ENCODE measurements at places on chromosomes 7 and 10. TPM values are rescaled to one million over a fixed set of nuclear protein-coding genes. Genes with fewer than 3 reads are reported as not detected.
A peak's percentile ranks its signal among the peaks of the same experiment; 100 is the strongest.

GRCh38 chr10:88019753-88020152, 156.3 kb downstream of the PTEN start:
- H3K4me1 ChIP-seq = peaks cover 5% of the 10 kb centered on the region
- H3K27me3 ChIP-seq = no peaks in the 10 kb centered on the region
- H3K27ac ChIP-seq = no peak overlapping the region

GRCh38 chr10:131490991-131491594, 179.6 kb upstream of the TCERG1L start:
- no peaks in the 10 kb centered on the region for H3K4me1 ChIP-seq
- H3K27me3 ChIP-seq = no peaks in the 10 kb centered on the region
- no peak overlapping the region for H3K27ac ChIP-seq
- no peak overlapping the region for H3K4me3 ChIP-seq

GRCh38 chr7:25949736-25950487, 202.1 kb upstream of the NFE2L3 start:
- H3K27ac ChIP-seq = peak overlapping the region; percentile 86
- H3K27me3 ChIP-seq = no peaks in the 10 kb centered on the region
- peak overlapping the region; percentile 85 for H3K4me3 ChIP-seq

- DNase-seq = no peak
- peak overlapping the region; percentile 19 for H3K27ac ChIP-seq
- H3K36me3 ChIP-seq = peaks cover 63% of the 10 kb centered on the region
- no peak overlapping the region for H3K4me3 ChIP-seq
- peaks cover 21% of the 10 kb centered on the region for H3K4me1 ChIP-seq
- H3K27me3 ChIP-seq = no peaks in the 10 kb centered on the region
Measured at GRCh38 chr7:17329440-17329839, 31.0 kb downstream of the AHR start.

DNA sequence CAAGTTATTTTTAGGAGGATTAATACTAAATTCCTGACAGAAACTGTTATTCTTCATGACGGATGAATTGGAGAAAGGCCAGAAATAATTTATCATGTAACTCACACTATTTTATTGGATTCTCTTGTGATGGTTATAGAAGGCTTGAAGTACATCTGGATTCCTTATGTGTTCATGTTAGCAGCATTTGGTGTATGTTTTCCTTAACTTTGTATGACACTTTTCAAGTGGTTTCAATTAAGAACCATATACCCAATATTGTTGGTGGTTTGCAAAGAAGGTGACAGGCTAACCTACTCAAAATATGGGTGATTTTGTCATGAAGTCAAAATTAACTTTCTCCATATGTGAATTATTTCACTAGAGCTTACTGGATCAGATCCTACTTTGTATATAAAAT, 532.2 kb upstream of the CNTNAP2 start:
- no peaks in the 10 kb centered on the region for H3K27me3 ChIP-seq
- no peak overlapping the region for H3K27ac ChIP-seq
- DNase-seq = no peak
- H3K4me1 ChIP-seq = no peaks in the 10 kb centered on the region

DNA sequence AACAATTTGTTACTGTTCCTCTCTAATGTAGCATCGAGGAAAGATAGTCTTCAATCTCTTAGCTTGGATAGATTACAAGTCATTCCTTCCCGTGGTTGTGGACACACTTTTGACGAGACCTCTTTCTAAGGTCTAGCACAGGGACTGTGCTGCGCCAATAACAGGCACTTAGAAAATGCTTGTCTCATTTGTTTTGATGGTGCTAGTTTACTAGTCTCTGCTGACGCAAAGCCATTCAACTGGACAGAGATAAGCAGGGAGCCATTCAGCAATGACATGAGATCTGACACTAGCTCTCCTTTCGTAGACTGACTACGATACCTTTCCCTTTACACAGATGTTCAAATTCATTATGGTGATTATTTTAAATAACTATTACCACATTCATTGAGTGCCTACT, 6.4 kb upstream of the JAZF1 start:
- H3K27me3 ChIP-seq = peaks cover 12% of the 10 kb centered on the region
- H3K4me1 ChIP-seq = no peaks in the 10 kb centered on the region
- DNase-seq = no peak
- H3K36me3 ChIP-seq = no peaks in the 10 kb centered on the region

DNA sequence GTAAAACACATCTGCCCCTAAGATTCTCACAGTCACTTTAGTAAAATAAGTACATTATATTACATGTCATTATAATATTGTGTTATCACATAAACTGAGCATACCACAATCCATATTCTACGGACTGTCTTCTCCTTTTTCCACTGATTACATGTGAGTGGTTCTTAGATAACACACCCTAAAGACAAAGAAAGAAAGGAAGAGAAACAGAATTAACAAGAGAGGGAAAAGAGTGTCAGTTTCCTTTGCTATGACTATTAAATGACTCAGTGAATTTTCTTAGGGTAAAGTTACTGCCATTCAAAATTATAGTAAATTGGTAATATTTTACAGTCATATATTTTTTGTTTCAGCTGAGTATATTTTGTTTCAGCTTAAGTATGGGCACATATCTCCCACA, 268.3 kb downstream of the TWIST1 start:
- H3K27ac ChIP-seq = no peak overlapping the region
- no peaks in the 10 kb centered on the region for H3K36me3 ChIP-seq
- peaks cover 6% of the 10 kb centered on the region for H3K4me1 ChIP-seq
- H3K27me3 ChIP-seq = no peaks in the 10 kb centered on the region
- H3K4me3 ChIP-seq = no peak overlapping the region

GRCh38 chr10:125232841-125233240, 72.5 kb upstream of the CTBP2 start:
- peak; percentile 7 for DNase-seq
- no peak overlapping the region for H3K4me3 ChIP-seq
- H3K4me1 ChIP-seq = peaks cover 14% of the 10 kb centered on the region
- H3K27me3 ChIP-seq = no peaks in the 10 kb centered on the region
- peaks cover 6% of the 10 kb centered on the region for H3K36me3 ChIP-seq

DNA sequence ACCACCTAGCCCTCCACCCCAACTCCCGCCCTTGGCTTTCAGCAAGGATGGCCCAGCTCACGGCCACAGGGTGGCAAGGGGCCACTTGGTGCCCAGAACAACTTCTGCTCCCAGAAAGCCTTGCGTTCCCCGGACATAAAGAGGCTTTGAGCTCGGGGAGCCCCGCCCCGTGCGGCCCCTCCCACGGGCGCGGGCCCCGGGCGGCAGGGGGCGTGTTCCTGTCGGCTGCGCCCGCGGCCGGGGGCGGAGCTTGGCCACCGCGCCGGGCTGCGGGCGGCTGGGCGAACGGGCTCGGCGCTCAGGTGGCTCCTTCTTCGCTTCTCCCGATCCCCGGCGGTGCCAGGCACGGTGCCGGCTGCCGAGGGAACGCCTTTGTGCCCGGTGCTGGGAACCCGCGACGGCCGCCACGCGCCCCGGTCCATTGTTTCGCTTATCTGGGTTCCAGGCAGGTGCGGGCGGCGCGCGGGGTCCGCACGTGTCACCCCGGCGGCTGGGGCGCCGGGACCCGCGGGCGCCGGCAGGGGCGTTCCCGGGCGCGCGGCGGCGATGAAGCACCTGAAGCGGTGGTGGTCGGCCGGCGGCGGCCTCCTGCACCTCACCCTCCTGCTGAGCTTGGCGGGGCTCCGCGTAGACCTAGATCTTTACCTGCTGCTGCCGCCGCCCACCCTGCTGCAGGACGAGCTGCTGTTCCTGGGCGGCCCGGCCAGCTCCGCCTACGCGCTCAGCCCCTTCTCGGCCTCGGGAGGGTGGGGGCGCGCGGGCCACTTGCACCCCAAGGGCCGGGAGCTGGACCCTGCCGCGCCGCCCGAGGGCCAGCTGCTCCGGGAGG, at the start of gene NFE2L3:
NFE2L3 (plus strand) TSS at position 246 of the 829 bp plus-strand sequence; CDS start at position 547, 301 bp downstream.
- no peaks in the 10 kb centered on the region for H3K36me3 ChIP-seq
- H3K27ac ChIP-seq = no peak within 1 kb of the TSS
- H3K4me1 ChIP-seq = peaks cover 23% of the 10 kb centered on the region
- H3K27me3 ChIP-seq = no peaks in the 10 kb centered on the region
- peak within 1 kb of the TSS; percentile 66 for H3K4me3 ChIP-seq

- peaks cover 25% of the 10 kb centered on the region for H3K4me1 ChIP-seq
- peaks cover 5% of the 10 kb centered on the region for H3K36me3 ChIP-seq
- peak overlapping the region; percentile 87 for H3K27ac ChIP-seq
- H3K4me3 ChIP-seq = no peak overlapping the region
Measured at GRCh38 chr7:24778543-24779282, 21.4 kb upstream of the GSDME start.

DNA sequence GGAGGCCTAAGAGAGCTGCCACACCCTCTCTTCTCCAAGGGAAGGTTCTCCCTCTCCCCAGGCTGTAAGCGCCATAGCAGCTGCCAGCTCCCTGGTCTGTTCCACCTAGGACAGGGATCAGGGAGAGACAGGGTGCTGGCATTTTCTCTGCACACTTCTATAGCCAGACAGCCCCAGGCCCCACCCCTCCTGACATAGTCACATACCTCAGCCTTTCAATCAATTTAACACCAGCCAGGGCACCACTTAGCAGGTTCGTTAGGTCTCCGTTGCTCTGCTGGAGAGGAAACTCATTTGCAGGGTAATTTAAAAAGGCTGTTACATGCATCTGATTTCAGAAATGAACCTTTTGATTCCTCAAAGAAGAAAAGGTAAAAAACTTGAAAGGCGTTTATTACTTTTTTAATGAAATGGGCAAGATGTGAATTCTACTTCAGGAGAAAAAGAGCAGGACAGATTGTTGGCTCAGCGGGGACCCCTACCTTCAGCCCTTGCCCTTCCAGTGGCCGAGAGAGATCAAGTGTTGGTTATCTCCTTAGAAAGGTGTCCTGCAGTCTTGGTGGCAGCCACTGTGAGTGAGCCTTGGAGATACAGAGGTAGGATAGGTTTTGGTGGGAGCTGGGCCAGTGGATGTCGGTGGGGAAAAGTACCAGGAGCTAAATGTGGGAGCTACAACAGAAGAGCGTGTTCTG, 180.5 kb upstream of the GALNT17 start:
- no peak overlapping the region for H3K27ac ChIP-seq
- DNase-seq = no peak
- H3K4me3 ChIP-seq = no peak overlapping the region
- H3K36me3 ChIP-seq = no peaks in the 10 kb centered on the region

DNA sequence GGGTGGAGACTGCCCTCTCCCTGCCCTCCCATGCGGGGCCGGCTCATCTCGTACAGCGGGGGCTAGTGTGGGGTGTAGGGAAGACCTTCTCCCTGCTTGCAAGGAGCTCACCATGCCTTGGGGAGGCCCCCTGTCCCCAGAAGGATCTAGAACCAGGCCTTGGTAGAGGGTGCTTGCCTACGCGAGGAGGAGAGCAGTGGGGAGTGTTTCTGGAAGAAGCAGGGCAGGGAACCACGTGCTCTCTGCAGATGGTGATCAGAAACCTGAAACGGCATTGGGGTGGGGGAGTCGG, 2.7 kb downstream of the MAFK start:
- H3K36me3 ChIP-seq = peaks cover 16% of the 10 kb centered on the region
- peaks cover 12% of the 10 kb centered on the region for H3K4me1 ChIP-seq
- peak overlapping the region; percentile 81 for H3K4me3 ChIP-seq

GRCh38 chr10:126564326-126564888, 106.1 kb downstream of the C10orf90 start:
- DNase-seq = no peak
- H3K4me3 ChIP-seq = no peak overlapping the region
- H3K27me3 ChIP-seq = no peaks in the 10 kb centered on the region
- H3K36me3 ChIP-seq = no peaks in the 10 kb centered on the region
- H3K4me1 ChIP-seq = peaks cover 3% of the 10 kb centered on the region
- H3K27ac ChIP-seq = no peak overlapping the region

GRCh38 chr7:138625084-138625848, 75.9 kb downstream of the SVOPL start:
- H3K27ac ChIP-seq = no peak overlapping the region
- no peaks in the 10 kb centered on the region for H3K27me3 ChIP-seq
- no peak overlapping the region for H3K4me3 ChIP-seq

DNA sequence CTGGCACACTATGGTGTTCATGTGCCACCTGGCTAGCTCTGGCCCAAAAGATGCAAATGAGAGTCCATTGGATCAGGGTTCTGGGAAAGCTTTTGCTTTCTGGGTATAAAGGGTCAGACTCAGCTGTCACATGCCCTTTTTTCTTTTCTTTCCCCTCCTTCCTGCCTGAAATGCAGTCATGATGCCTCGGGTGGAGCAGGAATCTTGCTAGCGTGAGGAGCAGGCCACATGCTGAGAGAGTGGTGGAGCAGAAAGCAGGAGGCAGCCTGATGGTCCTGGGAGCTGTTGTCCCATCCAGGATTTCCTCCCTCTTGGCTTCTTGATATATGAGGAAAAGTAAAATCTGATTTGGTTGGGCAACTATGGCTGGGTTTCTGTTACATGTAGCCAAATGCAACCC, 2.7 kb upstream of the LHPP start:
- H3K4me3 ChIP-seq = no peak overlapping the region
- peaks cover 6% of the 10 kb centered on the region for H3K4me1 ChIP-seq
- no peak overlapping the region for H3K27ac ChIP-seq
- H3K27me3 ChIP-seq = peaks cover 26% of the 10 kb centered on the region

DNA sequence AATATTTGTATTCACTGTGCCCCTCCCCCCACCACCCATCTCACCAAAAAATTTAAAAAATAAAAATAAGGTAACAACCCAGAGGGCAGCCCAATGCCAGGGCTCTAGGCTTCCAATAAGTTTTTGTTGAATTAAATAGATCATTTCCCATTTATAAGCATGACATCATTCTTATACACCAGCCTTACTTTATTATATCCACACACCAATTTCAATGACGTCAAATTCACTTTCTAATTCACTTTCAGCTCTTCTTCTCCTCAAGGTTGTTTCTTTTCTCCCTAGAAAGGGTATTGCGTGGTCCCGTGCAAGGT, 1.2 kb upstream of the DKK1 start:
- H3K36me3 ChIP-seq = peaks cover 39% of the 10 kb centered on the region
- no peak overlapping the region for H3K27ac ChIP-seq
- H3K4me1 ChIP-seq = peaks cover 16% of the 10 kb centered on the region

GRCh38 chr10:75067272-75067671, 44.2 kb upstream of the SAMD8 start:
- no peak overlapping the region for H3K27ac ChIP-seq
- H3K36me3 ChIP-seq = no peaks in the 10 kb centered on the region
- DNase-seq = no peak
- peaks cover 6% of the 10 kb centered on the region for H3K4me1 ChIP-seq
- H3K4me3 ChIP-seq = no peak overlapping the region

DNA sequence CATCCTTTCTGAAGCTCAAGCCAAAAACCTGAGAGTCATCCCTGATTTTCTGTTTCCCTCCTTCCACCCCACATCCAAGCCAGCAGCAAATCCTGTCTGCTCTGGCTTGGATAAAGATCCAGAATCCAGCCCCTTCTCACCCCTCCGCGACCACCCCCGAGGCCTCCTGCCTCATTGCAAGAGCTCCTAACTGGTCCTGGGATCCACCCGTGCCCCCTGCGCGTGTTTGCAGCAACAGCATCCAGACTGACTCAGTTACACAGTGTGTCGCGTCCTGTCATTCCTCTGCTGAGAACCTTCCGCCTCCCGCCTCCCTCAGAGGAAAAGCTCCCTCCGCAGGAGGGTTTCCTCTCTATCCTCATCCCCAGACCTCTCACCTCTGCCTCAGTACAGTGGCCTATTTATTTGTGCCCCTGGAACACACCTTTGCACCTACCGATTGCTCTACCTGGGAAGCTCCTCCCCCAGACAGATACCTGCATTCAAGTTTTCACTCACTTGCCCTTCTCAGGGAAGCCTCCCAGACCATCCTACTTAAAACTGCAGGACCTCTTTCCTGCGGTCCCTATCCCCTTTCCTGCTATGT, 21.6 kb upstream of the GRID1 start:
- no peaks in the 10 kb centered on the region for H3K36me3 ChIP-seq
- H3K27me3 ChIP-seq = peaks cover 26% of the 10 kb centered on the region
- H3K27ac ChIP-seq = no peak overlapping the region
- no peak overlapping the region for H3K4me3 ChIP-seq

The SUN3 gene
- 0.22 TPM for total RNA-seq

The TRIM4 gene
- 28.2 TPM for total RNA-seq

The RTKN2 gene
- 1.6 TPM for total RNA-seq

The C10orf67 gene
- total RNA-seq = 0.21 TPM

The METTL2B gene
- total RNA-seq = 49.7 TPM

The DDC gene
- 0.64 TPM for total RNA-seq

The SLC35G1 gene
- 3.2 TPM for total RNA-seq

The IGF2BP3 gene
- total RNA-seq = 29.8 TPM

The RSPH10B2 gene
- not detected for total RNA-seq

All from MCF 10A (cell line).